Activated T-cell treated with anti-CD3 and anti-CD28 coated beads, Interleukin-2, amount 50 U/mL, for 24 hours (primary cell): ENCODE measurements at places on chromosomes 16 and 17.

- DNase-seq: no peak
Observed at GRCh38 chr16:22621586-22622155, 111.0 kb downstream of the NPIPB5 start.

GRCh38 chr17:68349157-68349556, 57.9 kb downstream of the ARSG start:
- no peak for DNase-seq

GRCh38 chr16:73853968-73854367, 442.6 kb upstream of the PSMD7 start:
- DNase-seq: no peak

DNA sequence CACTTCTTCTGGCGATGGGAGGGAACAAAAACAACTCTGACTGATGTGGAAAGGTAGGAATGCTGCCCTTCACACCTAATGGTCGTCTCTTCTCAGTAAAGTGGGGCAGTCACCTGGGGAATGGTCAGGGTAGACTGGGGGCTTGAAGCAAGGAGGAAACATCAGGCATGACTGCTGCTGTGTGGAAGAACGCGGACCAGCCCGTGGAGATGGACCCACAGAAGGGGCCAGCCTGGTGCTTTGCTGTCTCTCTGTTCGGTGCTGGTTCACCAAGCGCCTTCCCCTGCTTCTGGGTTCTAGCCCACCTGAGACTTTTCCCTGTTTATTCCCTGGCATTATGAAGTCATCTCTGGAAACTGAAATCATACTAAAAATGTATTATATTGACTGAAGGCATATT, 96.2 kb upstream of the DNAH17 start:
- DNase-seq: peak; percentile 17

- DNase-seq: no peak
Observed at GRCh38 chr17:9926150-9926804, 21.2 kb upstream of the RCVRN start.
